ENCODE measurements at places on chromosomes 2 and 18.
A peak's percentile ranks its signal among the peaks of the same experiment; 100 is the strongest.

- DNase-seq: peak; percentile 2
Measured at GRCh38 chr18:5207471-5208150, 10.6 kb upstream of the AKAIN1 start.

DNA sequence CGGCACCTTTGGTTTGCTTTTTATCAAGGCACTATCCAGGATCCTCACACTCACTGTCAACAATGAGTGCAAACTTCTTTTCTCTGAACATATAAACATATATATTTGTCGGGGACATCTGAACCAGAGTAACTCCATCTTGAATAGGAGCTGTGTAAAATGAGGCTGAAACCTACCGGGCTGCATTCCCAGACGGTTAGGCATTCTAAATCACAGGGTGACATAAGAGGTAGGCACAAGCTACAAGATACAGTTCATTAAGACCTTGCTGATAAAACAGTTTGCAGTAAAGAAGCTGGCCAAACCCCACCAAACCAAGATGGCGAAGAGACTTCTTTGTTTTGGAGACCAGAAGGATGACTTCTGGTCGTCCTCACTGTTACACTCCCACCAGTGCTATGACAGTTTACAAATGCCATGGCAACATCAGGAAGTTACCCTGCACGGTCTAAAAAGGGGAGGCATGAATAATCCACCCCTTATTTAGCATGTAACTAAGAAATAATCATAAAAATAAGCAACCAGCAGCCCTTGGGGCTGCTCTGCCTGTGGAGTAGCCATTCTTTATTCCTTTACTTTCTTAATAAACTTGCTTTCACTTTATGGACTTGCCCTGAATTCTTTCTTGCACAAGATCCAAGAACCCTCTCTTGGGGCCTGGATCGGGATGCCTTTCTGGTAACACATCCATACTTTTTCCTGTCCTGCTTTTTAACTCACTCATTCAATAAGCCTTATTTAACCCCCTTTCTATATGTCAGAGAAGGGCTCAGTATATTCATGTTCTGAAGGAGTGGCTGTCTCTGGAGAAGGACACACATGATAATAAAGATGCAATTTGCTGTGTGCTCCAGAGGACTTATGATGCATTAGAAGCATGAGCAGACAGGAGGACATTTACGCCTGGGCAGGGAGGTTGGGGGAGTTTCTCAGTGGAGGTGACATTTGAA is 65.4 kb downstream of the TACR1 start:
- peak; percentile 49 for DNase-seq

GRCh38 chr18:24068945-24069693 is 54.6 kb downstream of the TTC39C start:
- DNase-seq: no peak

GRCh38 chr2:232593982-232594381 is 39.4 kb upstream of the EFHD1 start:
- DNase-seq: no peak

DNA sequence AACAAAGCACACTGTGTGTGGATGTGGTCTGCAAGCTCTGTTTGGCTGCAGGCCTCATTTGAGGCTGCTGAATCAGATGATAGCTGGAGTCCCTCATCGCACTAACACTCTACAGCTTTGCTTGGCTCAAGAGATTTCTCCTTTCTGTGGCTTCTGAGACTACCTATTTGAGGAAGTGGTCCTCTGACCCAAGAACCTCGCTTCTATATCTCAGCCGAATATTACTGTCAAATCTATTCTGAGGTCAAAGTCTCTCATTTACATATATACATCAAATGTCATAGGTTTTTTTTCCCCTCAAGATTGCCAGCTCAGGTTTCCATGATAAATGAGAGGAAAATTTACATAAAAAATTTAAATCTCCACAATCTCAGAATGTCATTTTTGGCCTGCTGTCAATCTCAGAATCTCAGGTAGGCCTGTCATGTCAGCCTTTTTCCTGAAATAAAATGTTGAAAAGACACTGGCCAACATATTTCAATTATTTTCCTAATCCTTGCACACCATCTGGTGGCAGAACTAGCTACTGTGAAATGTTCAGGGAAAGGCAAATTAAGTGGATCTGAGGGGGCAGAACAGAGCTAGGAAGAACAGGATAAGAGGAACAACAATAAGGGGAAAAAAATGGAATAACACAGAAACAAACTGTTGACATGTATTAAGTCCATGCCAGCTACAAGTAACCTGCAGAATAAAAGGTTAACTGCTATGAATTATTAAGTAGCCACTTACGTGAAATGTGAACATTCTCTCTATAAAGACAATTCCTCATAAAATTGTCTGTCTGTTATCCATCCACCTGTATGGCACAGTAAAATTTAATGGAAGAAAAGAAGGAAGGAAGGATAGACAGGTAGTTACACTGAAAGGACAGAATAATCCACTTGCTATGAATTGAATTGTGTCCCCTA is 39.3 kb downstream of the AP1S3 start:
- DNase-seq: peak; percentile 42

- DNase-seq: no peak
Measured at GRCh38 chr2:240922982-240923537, 16.9 kb downstream of the CROCC2 start.

- DNase-seq: no peak
Measured at GRCh38 chr18:13406736-13407135, 188.2 kb downstream of the LDLRAD4 start.

GRCh38 chr2:178830451-178830850 is 23.2 kb upstream of the TTN start:
- peak; percentile 83 for DNase-seq

DNA sequence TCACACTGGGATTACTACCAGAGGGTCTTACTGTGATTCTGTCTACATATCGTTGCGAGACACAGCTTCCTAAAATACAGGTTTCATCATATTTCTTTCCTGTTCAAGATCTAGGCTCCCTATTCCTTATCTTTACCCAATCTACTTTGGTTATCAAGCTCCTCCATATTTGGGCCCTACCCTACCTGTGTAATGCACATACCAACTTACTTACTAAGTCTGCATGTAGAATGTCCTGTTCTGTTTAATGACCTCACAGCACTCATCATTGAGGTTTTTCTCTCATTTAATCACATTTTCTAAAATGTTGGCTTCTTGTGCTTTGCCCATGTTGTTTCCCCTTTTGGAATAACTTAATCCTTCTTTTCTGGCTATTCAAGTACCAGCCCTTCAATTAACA is 551.1 kb downstream of the ZEB2 start:
- DNase-seq: no peak

DNA sequence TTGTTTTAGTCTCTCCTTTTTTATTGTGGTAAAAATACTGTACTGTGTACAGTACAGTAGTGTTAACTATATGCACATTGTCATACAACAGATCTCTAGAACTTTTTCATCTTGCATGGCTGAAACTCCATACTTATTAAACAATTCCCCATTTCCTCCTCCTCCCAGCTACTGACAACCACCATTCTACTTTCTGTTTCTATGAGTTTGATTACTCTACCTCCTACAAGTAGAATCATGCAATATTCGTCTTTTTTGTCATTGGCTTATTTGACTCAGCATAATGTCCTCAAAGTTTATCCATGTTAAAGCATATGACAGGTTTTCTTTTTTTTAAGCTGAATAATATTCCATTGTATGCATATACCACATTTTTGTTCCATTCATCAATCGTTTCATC is 338.2 kb downstream of the AGPS start:
- DNase-seq: no peak

DNA sequence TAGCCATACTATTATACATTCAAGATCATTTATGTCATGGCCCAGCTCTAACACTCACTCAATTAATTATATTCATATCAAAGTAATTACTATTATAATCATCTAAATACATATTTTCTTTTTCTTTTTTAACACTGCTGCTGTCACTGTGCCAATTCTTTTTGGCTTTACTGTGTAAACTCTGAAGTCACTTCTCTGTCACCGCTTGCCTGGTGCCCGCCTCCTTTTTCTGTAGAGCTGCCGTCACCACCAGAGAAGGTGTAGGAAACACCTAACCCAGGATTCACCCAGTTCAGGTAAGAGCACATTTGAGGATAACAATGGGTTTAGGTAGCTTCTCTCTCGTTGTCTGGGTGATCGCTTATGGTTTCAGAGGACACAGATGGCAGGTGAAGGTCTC is 93.3 kb downstream of the AOX1 start:
- peak; percentile 14 for DNase-seq

DNA sequence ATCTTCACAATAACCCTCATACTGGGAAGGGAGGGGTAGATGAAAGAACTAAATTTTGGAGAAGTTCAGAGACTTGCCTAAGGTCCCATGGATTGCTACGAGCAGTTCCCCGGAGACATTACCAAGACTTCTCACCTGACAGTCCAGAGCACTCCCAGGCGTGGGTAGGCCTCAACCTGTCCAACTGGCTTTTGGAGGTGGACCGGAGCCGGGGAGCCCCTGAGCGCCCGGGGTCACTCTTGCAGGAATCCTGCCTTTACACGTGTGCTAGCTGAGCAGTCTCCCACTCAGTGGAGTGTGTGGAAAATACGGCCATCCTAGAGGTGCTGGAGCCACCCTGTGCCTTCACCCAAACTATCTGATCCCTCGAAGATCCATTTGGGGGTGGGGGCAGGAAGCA is 8.0 kb downstream of the POMC start:
- DNase-seq: no peak

GRCh38 chr2:44759823-44760222 is 181.7 kb upstream of the SIX3 start:
- DNase-seq: no peak

DNA sequence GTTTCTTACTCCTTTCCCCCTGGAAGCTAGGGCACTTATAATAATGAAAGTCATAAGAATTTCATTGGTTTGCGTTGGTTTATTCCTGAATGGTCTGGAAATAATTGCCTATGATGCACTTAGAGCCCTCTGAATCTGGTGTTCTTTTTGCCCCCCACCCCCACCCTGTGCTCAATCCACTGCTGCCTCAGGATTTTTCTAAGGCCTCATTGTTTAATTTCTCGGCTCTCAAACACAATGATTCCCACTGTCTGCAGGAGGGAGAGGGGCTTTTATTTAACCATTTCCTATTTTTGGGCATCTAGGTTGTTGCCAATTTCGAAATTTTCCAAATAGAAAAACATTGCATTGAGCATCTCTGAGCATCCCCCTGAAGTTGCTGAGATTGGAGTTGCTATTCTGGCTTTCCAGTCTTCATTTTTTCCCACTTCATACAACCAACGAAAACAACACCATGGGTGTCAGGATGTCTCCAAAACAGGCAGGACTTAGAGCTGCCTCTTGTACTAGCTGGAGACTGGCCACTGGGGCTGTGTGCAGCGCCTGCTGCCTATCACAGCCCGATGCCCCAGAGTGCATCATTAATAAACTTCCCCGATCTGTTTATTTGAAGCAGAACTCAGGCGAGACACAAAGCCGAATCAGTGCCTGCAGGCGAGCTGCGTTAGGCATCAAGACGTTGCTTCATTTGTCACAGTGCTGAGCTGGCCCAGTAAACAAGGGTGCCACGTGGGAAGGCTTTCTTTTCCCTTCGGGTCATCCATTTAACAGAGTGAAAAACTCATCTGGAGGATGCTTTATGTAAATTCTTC is 1.8 kb upstream of the PCARE start:
- no peak for DNase-seq

Data from mesendoderm (in vitro differentiated cells).